H1 (cell line): ENCODE measurements at places on chromosomes 11 and 22. TPM values are rescaled to one million over a fixed set of nuclear protein-coding genes. Genes with fewer than 3 reads are reported as not detected.
A peak's percentile ranks its signal among the peaks of the same experiment; 100 is the strongest.

DNA sequence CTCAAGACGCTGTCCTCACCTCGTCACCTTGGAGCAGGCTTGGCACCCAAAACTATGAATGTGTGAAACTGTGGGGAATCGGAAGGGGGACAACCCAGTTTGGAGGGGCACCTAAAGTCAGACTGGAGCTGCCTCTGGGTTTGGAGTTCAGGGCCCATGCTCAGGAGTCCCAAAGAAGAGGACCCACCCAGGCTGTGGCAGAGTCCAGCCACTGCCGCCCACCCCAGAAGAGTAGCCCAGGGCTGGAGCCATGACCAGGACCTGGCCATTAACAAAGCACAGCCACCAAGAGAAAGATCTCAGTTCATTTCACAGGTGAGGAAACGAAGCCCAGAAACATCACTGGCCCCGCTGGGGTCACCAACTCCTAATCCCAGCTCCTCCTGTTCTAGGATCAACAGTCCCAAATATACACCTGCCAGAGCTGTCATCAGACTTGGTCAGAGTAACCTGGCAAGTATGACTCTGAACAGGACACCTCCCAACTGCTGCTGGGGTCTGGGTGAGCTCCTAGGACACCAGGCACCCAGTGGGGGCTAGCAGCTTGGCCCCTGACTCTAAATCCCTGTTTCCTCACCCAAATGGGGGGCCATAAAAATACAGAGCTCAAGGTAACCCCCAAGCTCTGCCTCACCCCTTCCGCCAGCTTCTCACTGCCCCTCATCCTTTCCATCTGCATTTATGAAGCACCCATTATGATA is 2.7 kb downstream of the RAB3IL1 start:
- H3K27me3 ChIP-seq, result peaks cover 13% of the 10 kb centered on the region
- H3K4me1 ChIP-seq, result peaks cover 13% of the 10 kb centered on the region; the same call in 1 of the 2 replicates
- no peak overlapping the region for H3K27ac ChIP-seq
- no peak for DNase-seq

DNA sequence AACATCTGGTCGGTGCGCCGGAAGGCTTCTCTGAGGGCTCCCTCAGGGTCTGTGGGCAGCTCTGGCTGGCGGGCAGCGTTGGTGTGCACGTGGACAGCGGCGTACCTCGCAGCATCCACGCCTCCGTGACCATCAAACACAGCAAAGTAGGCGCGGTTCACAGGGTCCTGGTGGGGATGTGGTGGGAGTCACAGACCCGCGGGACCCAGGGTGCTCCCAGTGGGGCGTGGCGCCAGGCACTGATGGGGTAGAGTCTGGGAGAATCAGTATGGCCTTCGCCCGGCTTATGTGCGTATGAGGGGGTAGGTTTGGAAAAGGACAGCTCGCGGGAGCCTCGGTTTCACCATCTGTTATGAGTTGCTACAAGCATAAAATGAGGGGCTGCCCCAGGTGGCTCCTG is 19.2 kb downstream of the PPM1F start:
- no peak overlapping the region for H3K27ac ChIP-seq
- no peaks in the 10 kb centered on the region for H3K27me3 ChIP-seq
- no peak overlapping the region for H3K4me3 ChIP-seq
- DNase-seq, result no peak
- H3K36me3 ChIP-seq, result 0 out of 2 replicates have a peak, but pooled peaks cover 3% of the 10 kb centered on the region
- peaks cover 1% of the 10 kb centered on the region; the same call in 1 of the 2 replicates for H3K4me1 ChIP-seq

DNA sequence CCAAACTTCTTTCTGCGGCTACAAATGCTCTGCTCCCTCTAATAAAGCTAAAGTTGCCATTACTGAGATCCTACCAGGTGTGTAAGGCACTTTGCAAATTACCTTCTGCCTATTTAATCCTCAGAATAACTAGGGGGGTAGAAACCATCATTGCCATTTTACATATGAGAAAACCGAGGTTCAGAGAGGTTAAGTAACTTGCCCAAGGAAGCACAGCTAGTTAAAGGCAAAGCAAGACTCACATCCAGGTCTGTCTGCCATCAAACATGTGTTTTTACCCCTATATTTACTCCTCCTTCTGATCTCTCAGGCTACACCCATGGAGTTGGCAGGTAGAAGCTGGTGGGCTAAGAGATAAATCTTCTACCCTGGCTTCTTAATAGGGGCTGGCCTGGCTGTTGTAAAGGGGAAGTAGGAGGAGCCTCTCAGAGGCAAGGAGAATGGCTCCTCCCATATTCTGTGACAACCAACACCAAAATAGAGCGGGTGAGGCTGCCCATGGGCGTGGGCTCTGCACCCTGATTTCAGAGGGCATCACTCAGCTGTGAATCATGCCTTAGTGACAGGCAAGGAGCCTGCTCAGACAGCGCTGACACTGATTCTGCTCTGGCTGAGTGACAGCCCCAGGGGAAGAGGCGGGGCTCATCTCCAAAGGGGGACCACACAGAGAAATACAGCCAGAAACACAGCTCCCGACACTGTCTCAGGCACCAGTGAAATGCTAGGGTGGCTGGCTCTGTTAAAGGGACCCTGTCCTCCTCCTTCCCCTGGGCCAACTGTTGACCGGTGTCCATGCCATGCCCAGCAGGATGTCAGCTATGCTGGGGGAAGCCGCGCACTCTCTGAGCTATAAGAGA is 106.8 kb downstream of the ABTB2 start:
- H3K4me3 ChIP-seq, result no peak overlapping the region
- no peaks in the 10 kb centered on the region for H3K36me3 ChIP-seq
- peaks cover 6% of the 10 kb centered on the region for H3K4me1 ChIP-seq
- no peak overlapping the region for H3K27ac ChIP-seq
- H3K27me3 ChIP-seq, result no peaks in the 10 kb centered on the region

DNA sequence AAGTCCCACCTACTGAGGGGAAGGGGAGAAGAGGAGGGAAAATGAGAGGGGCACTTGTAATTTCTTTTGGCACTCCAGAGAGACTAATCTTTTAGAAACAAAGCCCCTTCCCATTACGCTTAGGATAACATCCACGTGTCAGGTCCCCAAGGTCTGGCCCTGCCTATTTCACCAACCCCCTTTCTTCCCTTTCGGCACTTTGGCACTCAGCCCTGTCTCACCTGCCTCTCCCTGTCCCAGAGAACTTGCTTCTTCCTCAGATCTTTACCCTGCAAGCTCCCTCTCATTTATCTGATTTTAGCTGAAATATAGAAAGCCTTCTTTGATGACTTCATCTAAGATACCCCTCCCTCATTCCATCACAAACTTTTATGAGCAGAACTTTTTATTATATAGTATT is 55.5 kb downstream of the RASSF10 start:
- no peak overlapping the region for H3K4me3 ChIP-seq
- no peak overlapping the region for H3K27ac ChIP-seq
- H3K36me3 ChIP-seq, result no peaks in the 10 kb centered on the region
- H3K27me3 ChIP-seq, result no peaks in the 10 kb centered on the region
- H3K4me1 ChIP-seq, result no peaks in the 10 kb centered on the region
- no peak for DNase-seq

DNA sequence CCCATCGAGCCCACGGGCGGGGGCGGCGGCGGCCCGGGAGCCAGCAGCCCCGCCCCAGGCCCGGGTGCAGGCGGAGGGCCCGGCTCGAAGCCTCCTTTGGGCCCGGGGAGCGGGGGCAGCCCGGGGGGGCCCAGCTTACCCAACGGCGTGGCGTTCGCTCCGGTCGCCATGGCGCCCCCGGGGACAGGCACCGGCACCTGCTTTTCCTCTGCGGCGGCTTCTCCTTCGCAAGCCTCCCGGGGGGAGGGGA is 194 bp downstream of the SF1 start:
- peak overlapping the region; percentile 66 for H3K4me3 ChIP-seq
- H3K4me1 ChIP-seq, result peaks cover 5% of the 10 kb centered on the region; the same call in 1 of the 2 replicates
- H3K36me3 ChIP-seq, result peaks cover 35% of the 10 kb centered on the region
- no peak for DNase-seq
- no peaks in the 10 kb centered on the region for H3K27me3 ChIP-seq

DNA sequence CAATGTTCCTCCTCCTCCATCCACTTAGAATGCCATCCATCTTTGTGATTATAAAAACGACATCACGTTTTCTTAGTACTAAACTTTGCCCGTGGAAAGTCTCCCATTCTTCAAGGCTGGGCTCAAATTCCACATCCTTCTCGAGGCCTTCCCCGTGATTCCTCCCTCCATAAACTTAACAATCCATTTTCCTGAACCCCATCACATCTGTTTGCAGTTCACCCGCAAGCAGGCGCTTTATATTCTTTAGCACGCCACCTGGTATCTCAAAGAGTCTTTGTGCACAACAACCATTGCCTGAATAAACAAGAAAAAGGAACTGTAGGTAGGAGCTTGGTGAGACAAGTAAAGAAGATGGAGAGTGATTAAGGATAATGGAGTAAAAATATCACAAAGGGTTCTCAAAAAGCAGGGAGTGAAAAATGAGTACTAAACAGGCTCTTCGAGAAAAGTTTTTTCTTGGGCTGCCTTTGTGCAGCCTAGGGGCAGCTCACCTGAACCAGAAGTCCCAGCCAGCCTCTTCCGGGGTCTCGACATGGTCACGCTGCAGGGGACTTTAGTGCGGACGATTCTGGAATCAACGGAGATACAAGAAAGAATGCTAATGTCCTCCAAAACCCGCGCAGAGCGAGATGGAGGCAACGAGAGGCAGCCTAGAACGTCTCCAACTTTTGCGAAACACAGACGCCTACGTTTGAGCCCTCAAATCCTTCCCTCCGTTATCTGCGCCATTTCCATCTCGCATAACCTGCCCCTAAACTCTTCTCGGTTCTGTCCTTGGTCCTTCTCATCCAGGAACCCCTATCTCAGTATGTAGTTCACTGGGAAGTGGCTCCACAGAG is 585 bp downstream of the THYN1 start:
- H3K27me3 ChIP-seq, result no peaks in the 10 kb centered on the region
- H3K4me1 ChIP-seq, result no peaks in the 10 kb centered on the region; the same call in 1 of the 2 replicates
- H3K36me3 ChIP-seq, result peaks cover 37% of the 10 kb centered on the region
- H3K27ac ChIP-seq, result no peak overlapping the region
- peak overlapping the region; percentile 85 for H3K4me3 ChIP-seq
- DNase-seq, result no peak

GRCh38 chr11:43268786-43269185 is 43.0 kb upstream of the API5 start:
- no peak for DNase-seq
- no peaks in the 10 kb centered on the region for H3K36me3 ChIP-seq
- H3K27me3 ChIP-seq, result no peaks in the 10 kb centered on the region
- peaks cover 3% of the 10 kb centered on the region for H3K4me1 ChIP-seq
- H3K27ac ChIP-seq, result no peak overlapping the region

- H3K27me3 ChIP-seq, result no peaks in the 10 kb centered on the region
- peaks cover 30% of the 10 kb centered on the region for H3K36me3 ChIP-seq
- DNase-seq, result no peak
- H3K4me3 ChIP-seq, result peak overlapping the region; percentile 97; the same call in 1 of the 2 replicates
- H3K27ac ChIP-seq, result 0 out of 2 replicates have a peak overlapping the region, but pooled peaks have one; percentile 7
- no peaks in the 10 kb centered on the region; the same call in 1 of the 2 replicates for H3K4me1 ChIP-seq
Measured at GRCh38 chr11:8684600-8685290, 2.2 kb downstream of the RPL27A start.

DNA sequence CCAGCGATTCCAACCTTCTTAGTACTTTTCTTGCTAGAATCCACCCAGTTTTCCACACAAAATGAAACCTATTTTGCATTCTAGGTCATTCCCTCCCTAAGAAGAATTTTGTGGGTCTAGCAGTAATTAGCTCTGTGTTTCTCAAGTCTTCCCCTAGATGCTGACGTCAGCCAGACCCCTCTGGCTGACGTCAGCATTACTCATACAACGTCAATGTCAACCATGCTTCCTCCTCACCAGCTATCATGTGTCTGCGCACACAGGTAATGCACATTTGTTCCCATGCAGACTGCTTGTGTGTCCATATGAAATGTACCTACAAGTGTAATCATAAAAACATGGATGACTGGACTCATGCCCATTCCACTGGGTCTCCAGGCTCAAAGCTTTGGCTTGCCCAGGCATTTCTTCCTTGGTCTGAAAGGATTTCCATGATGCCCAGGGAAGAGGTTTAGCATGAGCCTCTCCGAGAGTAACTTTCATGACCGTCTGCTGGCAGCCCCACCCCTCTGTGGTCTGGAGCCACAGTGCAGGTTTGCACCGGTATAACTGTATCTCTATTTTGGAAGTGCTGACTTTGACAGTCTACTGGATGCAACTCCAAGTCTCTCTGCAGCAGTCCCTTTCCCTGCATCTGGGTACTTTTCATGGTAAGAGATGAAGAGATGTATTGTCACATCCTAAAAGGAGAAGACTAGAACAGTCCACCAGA is 58.6 kb downstream of the DSCAML1 start:
- no peak for DNase-seq
- peaks cover 2% of the 10 kb centered on the region; the same call in 1 of the 2 replicates for H3K4me1 ChIP-seq
- no peaks in the 10 kb centered on the region for H3K27me3 ChIP-seq
- no peak overlapping the region for H3K27ac ChIP-seq
- no peaks in the 10 kb centered on the region for H3K36me3 ChIP-seq
- H3K4me3 ChIP-seq, result no peak overlapping the region

- DNase-seq, result peak; percentile 58
- peaks cover 2% of the 10 kb centered on the region; the same call in 1 of the 2 replicates for H3K4me1 ChIP-seq
- no peaks in the 10 kb centered on the region for H3K27me3 ChIP-seq
- H3K36me3 ChIP-seq, result no peaks in the 10 kb centered on the region
- no peak overlapping the region for H3K27ac ChIP-seq
Measured at GRCh38 chr11:70913715-70914231, 338.6 kb downstream of the SHANK2 start.

GRCh38 chr22:46528121-46528610 is 9.3 kb downstream of the CELSR1 start:
- no peak overlapping the region for H3K4me3 ChIP-seq
- H3K36me3 ChIP-seq, result no peaks in the 10 kb centered on the region
- DNase-seq, result no peak
- H3K27me3 ChIP-seq, result no peaks in the 10 kb centered on the region

DNA sequence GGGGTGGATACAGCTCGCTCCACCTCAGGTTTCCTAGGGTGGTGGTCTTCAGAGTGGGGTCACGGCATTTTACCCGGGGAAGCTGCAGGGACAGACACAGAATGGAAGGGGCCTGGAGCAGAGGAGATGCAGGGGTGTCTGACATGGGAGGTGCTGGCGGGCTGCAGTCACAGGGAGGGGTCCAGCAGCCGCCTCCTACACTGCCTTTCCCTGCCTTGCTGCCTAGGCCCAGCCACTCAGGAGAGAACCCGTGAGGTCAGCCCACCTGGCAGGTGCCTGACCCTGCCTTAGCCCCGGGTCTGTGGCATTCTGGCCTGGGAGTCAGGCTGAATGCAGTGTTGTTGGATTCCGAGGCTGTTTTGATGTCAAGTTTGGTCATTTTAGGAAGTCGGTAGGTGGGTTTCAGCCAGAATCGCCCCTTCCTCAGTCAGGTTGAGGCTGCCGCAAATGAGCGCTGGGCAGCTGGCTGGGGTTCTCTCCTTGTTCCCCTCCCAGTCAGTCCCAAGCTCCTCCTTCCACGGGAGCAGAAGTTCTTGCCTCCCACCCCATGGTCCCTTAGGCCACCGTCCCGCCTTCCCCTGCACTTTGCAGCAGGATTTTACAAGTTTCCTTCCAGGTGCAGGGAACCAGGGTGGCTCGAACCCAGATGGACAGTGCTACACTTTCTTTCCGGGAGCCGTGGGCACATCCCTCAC is 294.5 kb downstream of the TBC1D22A start:
- H3K27ac ChIP-seq, result no peak overlapping the region
- no peaks in the 10 kb centered on the region for H3K36me3 ChIP-seq
- H3K27me3 ChIP-seq, result no peaks in the 10 kb centered on the region
- H3K4me3 ChIP-seq, result no peak overlapping the region
- no peak for DNase-seq

- no peaks in the 10 kb centered on the region for H3K36me3 ChIP-seq
- peaks cover 5% of the 10 kb centered on the region for H3K4me1 ChIP-seq
- DNase-seq, result no peak
Measured at GRCh38 chr11:123674297-123674696, 19.9 kb upstream of the SCN3B start.

The APOBEC3H gene
- total RNA-seq, result 0.47 and 0.48 TPM in 2 replicates

The MPZL3 gene
- 3.3 and 3.9 TPM in 2 replicates for total RNA-seq

The IFITM10 gene
- 0.22 and 0.23 TPM in 2 replicates for total RNA-seq

The CFAP300 gene
- 1.5 and 2.1 TPM in 2 replicates for total RNA-seq

The TEF gene
- 7.4 and 8.9 TPM in 2 replicates for total RNA-seq

The DDTL gene
- 1.7 and 2.1 TPM in 2 replicates for total RNA-seq

The MARK2 gene
- 56.5 and 58.5 TPM in 2 replicates for total RNA-seq

The XBP1 gene
- 128 and 131 TPM in 2 replicates for total RNA-seq

The ADM2 gene
- 7.5 and 8.0 TPM in 2 replicates for total RNA-seq
